ENCODE measurements at places on chromosomes 7 and 10.

DNA sequence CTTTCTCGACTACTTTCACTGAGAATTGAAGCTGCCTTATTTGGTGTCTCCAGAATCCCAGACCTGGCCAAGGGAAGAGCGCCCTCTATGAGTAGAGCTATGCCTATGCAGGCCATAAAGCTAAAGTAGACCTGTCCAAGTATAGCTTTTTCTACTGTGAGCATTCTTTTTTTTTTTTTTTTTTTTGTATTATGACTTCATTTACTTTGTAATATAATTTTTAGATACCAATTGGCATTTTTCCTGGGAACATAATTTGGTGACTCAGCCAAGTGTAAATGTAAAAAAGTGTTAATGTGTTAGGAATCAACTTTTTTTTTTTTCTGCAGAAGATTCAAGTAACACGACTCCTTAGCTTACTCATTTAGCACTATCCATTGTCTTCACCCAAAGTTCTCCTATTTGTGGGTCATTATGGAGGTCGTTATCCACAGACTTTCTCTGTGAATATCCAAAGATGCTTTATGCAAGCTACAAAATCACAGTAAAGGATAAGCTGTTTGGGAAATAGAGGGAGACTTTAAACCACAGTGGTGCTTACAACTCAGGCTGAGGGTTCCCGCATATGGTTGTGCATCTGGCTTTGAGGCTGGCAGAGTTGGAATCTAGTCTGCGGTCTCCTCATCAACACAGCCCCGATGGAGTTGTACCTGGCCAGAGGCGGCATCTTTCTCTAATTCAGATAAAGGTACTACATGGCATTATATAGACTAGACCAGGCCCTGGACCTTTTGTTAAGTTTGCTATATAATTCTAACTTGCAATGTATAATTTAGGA is 1040.2 kb upstream of the SORCS1 start:
- DNase-seq = peak; percentile 3

DNA sequence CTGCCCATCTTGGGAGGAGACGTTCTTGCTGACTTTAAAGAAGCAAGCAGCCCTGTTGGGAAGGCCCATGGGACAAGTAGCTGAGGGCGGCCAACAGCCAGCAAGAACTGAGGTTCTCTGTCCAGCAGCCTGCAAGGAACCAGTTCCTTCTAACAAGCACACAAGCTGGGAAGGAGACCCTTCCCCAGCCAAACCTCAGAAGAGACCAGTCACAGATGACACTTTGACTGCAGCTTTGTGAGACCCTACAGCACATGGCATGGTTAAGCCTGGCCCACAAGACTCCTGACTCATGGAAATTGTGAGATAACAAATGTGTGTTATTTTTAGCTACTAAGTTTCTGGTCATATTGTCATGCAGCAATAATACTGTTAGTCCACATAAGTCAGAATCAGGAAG is 99.9 kb downstream of the PRLHR start:
- DNase-seq = no peak

DNA sequence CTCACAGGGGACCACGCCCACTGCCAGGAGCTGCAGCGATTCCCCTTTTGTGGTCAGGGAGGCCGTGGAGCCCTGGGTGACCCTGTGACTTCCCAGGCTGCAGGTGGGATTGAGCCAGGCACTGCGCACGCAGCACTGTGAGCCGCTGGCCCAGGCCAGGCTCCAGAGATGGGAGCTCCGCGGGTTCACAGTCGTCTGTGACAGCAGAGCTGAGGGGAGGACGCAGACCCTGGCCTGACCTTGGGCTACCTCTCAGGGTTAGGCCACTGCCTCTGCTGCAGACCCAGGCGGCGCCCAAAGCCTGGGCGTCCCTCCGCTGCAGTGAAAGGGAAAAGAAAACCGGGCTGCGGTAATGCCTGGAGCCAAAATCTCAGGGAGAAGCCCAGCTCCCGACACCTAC is 107.5 kb upstream of the GPR26 start:
- DNase-seq = no peak

- no peak for DNase-seq
Observed at GRCh38 chr7:122813845-122814244, 72.4 kb downstream of the CADPS2 start.

- no peak for DNase-seq
Observed at GRCh38 chr7:16396766-16397500, 24.4 kb downstream of the CRPPA start.

DNA sequence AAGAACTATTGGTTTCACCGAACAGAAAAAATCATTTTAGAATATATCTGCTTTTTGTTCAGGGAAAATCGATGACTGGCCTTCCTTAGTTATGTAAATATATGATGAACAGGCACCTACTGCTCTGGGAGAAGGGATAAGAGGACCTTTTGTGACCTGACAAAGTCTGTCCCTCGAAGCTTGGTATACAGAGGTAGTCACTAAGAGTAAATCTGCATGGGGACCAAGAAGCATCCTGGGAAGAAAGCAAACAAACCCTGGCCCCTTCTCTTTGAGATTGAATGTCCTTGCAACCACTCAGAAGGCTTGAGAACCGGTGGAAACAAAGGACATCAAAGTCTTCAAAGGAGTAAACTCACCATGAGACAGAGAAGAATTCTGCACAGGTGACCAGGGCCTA is 52.3 kb downstream of the SKIDA1 start:
- DNase-seq = no peak

GRCh38 chr10:119370972-119371703 is 163.8 kb downstream of the GRK5 start:
- DNase-seq = peak; percentile 98

GRCh38 chr7:11170863-11171568 is 197.3 kb downstream of the PHF14 start:
- no peak for DNase-seq

DNA sequence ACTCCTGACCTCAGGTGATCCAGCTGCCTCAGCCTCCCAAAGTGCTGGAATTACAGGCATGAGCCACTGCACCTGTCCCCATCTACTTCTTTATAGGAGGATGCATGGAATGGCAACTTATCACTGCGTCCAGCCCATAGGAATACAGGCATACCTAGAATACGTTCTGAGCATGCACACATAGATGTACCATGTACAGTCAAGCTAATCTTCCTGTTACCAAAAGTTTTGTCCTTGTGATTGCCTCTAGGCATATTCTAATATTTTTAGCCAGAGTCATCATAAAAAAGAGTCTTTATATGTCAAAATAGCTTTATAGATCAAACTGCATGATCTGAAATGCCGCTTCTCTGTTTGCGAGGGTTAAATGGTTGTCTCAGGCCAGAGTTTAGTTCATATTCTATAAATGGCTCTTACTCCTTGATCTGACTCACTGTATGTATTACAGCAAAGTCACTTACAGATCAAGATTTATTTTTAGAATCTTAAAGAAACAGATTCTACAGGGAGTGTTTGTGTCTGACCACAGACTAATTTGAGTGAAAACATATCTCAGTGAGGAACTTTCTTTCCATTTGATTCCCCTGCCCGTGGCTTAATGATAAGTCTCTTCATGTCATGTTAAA is 210.9 kb downstream of the CREB5 start:
- DNase-seq = peak; percentile 78

Data from EH (cell line).